Fibroblast of skin of scalp (primary cell): ENCODE measurements at places on chromosomes 3 and 15.

DNA sequence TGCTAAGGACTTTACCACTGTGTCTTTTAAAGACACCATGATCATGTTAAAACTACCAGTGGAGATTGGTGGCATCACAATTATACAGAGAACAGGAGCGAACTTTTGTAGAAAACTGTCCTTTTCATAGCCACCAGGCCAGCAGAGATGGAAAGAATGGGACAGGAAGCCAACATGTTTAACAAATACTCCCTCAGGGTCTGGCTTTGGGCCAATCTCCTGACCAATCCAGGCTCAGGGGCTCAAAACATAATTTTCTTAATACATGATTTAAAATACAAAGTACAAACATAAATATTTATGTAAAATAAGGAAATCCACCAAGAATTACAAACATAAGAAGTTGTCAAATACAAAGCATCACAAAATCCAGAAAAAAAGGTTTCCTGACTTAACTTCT lies 266.0 kb downstream of the VPS13C start:
- peak; percentile 24 for DNase-seq

DNA sequence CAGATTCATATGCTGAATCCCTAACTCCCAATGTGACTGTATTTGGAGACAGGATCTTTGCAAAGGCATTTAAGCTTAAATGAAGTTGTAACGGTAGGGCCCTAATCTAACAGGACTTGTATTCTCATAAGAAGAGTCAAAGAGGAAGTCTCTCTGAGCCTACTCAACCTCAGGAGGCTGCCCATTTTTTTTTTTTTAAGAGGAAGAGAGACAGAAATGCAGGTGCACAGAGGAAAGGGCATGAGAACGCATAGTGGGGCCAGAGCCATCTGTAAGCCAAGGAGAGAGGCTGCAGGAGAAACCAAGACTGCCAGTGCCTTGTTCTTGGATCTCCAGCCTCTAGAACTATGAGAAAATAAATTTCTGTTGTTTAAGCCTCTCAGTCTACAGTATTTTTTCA lies 28.4 kb downstream of the ZNF860 start:
- no peak for DNase-seq

DNA sequence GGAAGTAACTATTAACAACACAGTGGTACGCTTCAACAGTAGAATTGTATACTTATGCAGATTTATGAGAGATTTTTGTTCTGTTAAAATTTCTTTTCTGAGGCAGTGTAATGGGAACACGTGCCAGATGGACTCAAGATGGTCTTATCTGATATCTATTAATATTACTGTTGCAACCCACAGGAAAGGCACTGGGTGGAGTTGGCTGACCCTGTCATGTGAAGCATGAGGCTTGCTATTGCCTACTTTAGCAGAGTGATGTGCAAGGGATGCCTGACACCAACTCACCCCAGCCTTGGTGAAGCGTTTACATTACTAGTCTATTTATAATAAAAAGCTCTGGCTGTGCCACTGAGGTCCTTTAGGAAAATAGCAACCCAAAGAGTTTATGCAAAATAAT lies 19.8 kb upstream of the ARNT2 start:
- DNase-seq: no peak

GRCh38 chr3:60809857-60810610 lies 441.2 kb downstream of the FHIT start:
- peak; percentile 51 for DNase-seq

GRCh38 chr15:25248583-25249235 lies 190.1 kb downstream of the UBE3A start:
- DNase-seq: no peak

DNA sequence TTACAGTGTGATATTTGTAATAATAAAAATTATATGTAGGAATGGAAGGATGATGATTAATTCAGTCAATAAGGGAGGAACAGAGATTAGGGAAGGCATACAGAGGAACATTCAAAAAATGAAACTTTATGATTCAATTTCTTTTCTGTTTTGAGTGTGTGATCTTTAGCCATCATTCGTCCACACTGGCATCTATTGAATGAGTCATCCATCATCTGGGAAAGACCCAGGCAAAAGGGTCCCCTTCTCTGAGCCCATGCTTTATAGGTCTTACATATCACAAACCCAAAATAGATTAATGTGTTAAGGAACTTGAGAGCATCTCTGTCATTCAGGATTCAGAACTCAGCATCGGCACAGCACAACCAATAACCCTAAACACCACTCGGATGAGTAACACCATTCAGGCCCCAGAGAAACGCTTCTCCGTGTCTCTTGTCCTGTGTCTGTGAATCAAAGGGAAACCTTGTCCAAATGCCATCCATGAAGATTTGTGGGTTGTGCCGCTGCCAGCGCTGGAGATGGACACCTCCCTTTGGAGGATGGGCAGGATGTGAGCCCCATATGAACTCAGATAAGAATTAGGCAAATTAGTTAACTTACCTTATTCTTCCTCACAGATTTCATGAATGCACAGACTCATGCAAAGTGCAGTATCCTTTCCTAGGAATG lies 21.7 kb upstream of the TPM1 start:
- DNase-seq: no peak

DNA sequence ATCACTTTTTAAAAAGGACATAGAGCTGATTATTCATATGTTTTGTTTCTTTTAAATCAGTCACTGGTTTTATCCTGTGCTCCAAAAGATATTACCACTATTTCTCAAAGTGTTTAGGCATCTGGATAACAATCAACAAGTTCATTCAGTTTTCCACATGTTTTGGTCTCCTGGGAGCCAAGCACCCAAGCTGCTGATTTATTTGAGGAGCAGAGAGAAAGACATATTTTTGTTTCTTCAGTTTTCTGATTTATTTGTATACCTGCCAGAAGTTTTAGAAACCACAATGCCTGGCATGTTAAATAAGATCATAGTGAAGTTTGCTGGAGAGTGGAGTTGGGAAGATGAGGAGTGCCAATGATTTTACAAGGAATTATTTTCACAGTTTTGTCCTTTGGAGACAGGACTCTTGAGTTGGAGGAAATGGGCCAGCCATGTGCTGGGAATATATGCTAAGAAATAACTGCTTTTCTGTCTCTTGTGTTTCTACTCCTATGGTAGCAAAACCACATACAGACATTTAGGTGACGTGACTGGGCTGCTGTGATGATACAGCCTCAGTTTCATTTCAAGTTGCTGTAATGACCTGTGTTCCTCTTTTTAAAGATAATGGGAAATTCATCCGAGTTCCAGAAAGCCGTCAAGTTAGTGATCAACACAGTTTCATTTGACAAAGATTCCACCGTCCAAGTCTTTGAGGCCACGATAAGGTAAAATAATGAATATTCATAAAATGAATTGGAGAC lies 11.7 kb downstream of the EDEM1 start:
- DNase-seq: no peak

- DNase-seq: no peak
These were observed 374.2 kb upstream of the ICE2 start for GRCh38 chr15:60853109-60853508.

DNA sequence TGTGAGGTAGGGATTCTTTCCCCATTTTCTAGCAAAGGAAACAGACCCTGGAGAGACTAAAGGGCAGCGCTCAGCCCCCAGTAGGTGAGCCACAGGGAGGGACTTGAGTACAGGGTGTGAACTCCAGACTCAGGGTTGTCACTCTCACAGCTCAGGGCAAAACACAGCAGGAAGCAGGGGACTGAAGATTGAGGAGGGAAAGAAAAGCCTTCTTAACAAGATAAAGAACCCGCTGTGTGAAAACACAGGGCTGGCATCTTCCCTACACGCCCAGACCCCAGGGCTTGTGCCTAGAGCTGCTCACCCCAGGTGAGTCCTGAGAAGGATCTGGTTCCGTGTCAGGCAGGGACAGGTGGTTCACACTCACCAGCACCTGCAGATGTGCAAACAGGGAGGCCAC lies 59.6 kb downstream of the ABTB1 start:
- no peak for DNase-seq

- DNase-seq: no peak
These were observed 137.3 kb upstream of the CNTN3 start for GRCh38 chr3:74751775-74752174.

DNA sequence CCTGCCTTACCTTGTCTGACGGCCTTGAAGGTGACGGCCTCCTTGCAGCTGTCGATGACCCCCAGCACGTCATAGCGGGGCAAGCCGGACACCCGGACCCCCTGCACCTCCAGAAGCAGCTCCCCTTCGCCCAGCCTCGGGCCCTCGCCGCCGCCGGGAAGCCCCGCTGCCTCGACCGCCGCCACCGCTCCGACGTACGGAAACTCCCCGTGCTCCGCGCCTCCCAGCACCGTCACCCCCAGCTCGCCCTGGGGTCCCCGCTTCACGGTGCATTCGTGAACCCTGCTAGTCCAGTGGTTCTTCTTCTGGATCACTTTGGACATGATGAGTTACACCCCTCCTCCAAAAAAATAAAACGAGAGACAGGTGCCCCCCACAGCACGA lies 740 bp downstream of the MAGI1 start:
- no peak for DNase-seq

DNA sequence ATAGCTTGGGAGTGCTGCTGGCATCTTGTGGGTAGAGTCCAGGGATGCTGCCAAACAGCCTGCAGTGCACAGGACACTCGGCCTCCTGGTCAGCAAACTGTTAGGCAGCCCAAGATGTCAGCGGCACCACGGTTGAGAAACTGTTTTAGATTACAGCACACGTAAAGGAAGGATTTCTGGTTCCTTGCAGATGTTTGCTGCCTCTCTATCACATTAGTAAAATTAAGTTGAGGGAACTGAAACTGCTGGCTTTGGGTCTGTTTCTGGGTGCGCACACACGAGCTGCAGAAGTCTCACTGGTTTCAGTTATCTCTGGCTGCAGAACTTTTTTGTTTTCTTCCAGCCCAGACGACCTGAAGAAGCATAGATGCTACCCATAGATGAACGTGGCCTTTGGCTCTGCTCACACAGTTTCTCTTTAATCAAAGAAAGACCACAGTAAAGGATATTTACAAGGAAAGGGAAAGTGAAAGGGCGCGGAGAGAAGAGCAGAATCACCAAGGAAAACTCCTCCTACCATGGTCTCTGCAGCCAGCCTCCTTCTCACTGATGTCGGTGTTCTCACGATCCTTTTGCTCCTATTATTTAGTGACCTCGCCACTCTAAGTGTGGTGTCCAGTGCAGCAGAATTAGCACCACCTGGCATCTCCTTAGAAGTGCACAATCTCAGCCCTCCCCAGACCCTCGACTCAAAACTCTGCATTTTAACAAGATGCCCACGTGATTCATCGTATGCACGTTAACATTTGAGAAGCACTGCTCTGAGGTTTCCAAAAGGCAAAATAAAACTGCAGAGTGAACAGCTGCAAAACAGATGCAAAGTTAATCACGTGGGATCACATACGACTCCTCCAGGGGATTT lies 50.6 kb upstream of the AKAP13 start:
- no peak for DNase-seq

- DNase-seq: no peak
These were observed 44.3 kb upstream of the C3orf49 start for GRCh38 chr3:63774781-63775180.

GRCh38 chr15:26974120-26974780 lies 3.3 kb downstream of the GABRG3 start:
- peak; percentile 32 for DNase-seq

- no peak for DNase-seq
These were observed 469 bp downstream of the MAP6D1 start for GRCh38 chr3:183824761-183825455.

- DNase-seq: no peak
These were observed 281.9 kb downstream of the RAP2B start for GRCh38 chr3:153443961-153444360.
